Placental epithelial cell (primary cell): ENCODE measurements at places on chromosomes 1 and 21. TPM values are rescaled to one million over a fixed set of nuclear protein-coding genes. Genes with fewer than 3 reads are reported as not detected.

ICOSLG gene
- 0.43 and 0.79 TPM in 2 replicates for total RNA-seq

DIO1 gene
- not detected in 2 replicates for total RNA-seq

SUMO3 gene
- total RNA-seq: 66.7 and 112 TPM in 2 replicates

FNDC10 gene
- total RNA-seq: 2.7 and 5.3 TPM in 2 replicates

LYPLA2 gene
- total RNA-seq: 47.1 and 96.0 TPM in 2 replicates

AMY1B gene
- total RNA-seq: not detected in 2 replicates

RPS6KC1 gene
- total RNA-seq: 23.1 and 24.3 TPM in 2 replicates

CTTNBP2NL gene
- 13.3 and 21.3 TPM in 2 replicates for total RNA-seq

CSTB gene
- total RNA-seq: 6.7 and 18.8 TPM in 2 replicates

KCNH1 gene
- under 0.01 and 0.11 TPM in 2 replicates for total RNA-seq

VHLL gene
- 0.87 TPM in 1 of 2 replicates, not detected in the other for total RNA-seq

C1orf226 gene
- total RNA-seq: 8.2 and 11.7 TPM in 2 replicates

DMAP1 gene
- total RNA-seq: 35.3 and 35.5 TPM in 2 replicates
